Mammary epithelial cell (primary cell): ENCODE measurements at places on chromosomes 2 and 18. TPM values are rescaled to one million over a fixed set of nuclear protein-coding genes. Genes with fewer than 3 reads are reported as not detected.

Gene ANKRD29
- 8.7 TPM for total RNA-seq

Gene BBS5
- 6.2 TPM for total RNA-seq

Gene G6PC2
- total RNA-seq = not detected in 2 replicates

DNA sequence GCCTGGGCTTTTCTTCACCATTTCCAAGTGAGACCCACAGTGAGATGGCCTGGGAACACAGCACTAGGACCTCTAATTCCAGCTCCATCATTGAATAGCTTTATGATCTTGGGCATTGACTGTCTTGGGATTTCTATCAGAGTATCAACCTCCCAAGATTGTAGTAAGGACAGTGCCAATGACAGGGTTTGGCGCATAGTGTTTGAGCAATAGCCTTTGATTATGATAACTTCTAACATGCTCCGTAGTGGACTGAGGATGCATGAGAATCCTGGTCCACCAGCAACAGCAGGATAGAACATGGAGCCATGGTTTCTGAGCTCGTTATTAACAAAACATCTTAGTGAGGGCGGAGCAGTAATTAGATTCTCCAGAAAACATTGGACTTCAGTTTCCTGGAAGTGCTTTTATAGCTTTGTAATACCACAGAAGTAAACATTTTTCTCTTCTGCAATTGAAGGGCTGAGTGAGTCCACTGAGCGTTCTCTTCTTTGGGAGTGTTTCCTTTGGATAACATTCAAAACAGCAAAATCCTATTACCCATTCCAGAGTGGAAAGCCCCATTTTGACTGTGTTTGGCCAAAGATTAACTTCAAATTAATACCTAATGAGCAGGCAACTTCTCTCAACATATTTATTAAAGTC lies 63.7 kb downstream of the IL1R2 start:
- DNase-seq = no peak

DNA sequence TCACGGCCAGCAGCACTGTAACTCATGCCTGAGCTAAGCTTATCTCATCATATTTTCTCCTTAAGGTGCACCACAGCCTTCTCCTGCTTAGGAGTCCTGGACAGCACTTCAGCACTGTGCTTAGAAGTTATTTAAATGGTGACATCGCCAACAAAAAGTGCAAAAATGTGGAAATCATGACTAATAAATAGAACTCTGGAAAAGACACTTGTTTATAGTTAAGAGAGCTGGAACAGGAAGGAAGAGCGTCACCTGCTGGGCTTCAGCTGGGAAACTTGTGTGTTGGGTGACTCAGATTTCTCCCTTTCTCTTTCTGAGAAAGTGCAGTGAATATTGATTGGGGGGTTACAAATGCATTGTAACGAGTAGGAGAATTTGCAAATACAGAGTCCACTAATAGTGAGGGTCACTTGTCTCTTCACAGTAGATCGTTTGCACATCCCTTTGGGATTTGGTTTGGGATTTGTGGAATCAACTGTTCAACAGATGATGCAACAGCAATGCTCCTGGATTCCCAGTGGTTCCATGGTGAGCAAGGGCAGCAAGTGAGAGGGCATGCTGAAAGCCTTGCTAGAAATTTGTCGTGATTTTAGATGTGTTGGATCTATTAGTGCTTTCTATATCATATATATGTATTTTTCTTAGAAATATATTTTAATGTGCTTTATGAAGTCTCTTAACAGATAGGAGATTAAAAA lies 84.2 kb downstream of the DOK6 start:
- no peak for DNase-seq

GRCh38 chr18:44941516-44941915 lies 260.8 kb downstream of the SETBP1 start:
- no peak for DNase-seq

- DNase-seq = peak; percentile 48
Observed at GRCh38 chr18:44686156-44686555, 5.5 kb downstream of the SETBP1 start.
